ENCODE measurements at places on chromosomes 13 and 19. TPM values are rescaled to one million over a fixed set of nuclear protein-coding genes. Genes with fewer than 3 reads are reported as not detected.
A peak's percentile ranks its signal among the peaks of the same experiment; 100 is the strongest.

GRCh38 chr19:1567848-1568227, 287 bp downstream of the MEX3D start:
- H3K27ac ChIP-seq = no peak overlapping the region
- no peaks in the 10 kb centered on the region for H3K4me1 ChIP-seq
- H3K36me3 ChIP-seq = no peaks in the 10 kb centered on the region
- no peak for DNase-seq

GRCh38 chr13:78022164-78022877, 103.7 kb upstream of the EDNRB start:
- no peaks in the 10 kb centered on the region for H3K36me3 ChIP-seq
- H3K4me1 ChIP-seq = peaks cover 6% of the 10 kb centered on the region
- H3K27me3 ChIP-seq = peaks cover 2% of the 10 kb centered on the region
- H3K4me3 ChIP-seq = no peak overlapping the region
- no peak overlapping the region for H3K27ac ChIP-seq

- H3K27me3 ChIP-seq = peaks cover 12% of the 10 kb centered on the region
- no peak overlapping the region for H3K27ac ChIP-seq
- no peak for DNase-seq
- H3K36me3 ChIP-seq = no peaks in the 10 kb centered on the region
These were observed 495.4 kb downstream of the DCT start for GRCh38 chr13:93984052-93984451.

GRCh38 chr19:4647676-4648644, 8.6 kb downstream of the TNFAIP8L1 start:
- peaks cover 7% of the 10 kb centered on the region for H3K36me3 ChIP-seq
- H3K4me3 ChIP-seq = no peak overlapping the region
- DNase-seq = no peak
- H3K27me3 ChIP-seq = no peaks in the 10 kb centered on the region
- H3K27ac ChIP-seq = no peak overlapping the region

- H3K4me3 ChIP-seq = peak overlapping the region; percentile 87
- peak overlapping the region; percentile 91 for H3K27ac ChIP-seq
- H3K36me3 ChIP-seq = peaks cover 69% of the 10 kb centered on the region
- no peaks in the 10 kb centered on the region for H3K27me3 ChIP-seq
- no peak for DNase-seq
- peaks cover 17% of the 10 kb centered on the region for H3K4me1 ChIP-seq
These were observed 859 bp downstream of the ZNF568 start for GRCh38 chr19:36916991-36917390.

PIP5K1C gene
- total RNA-seq = 7.5 TPM

All from activated naive CD4-positive, alpha-beta T cell treated with anti-CD3 and anti-CD28 coated beads for 36 hours (primary cell).